Central memory CD4-positive, alpha-beta T cell (primary cell): ENCODE measurements at places on chromosomes 13 and 19.

DNA sequence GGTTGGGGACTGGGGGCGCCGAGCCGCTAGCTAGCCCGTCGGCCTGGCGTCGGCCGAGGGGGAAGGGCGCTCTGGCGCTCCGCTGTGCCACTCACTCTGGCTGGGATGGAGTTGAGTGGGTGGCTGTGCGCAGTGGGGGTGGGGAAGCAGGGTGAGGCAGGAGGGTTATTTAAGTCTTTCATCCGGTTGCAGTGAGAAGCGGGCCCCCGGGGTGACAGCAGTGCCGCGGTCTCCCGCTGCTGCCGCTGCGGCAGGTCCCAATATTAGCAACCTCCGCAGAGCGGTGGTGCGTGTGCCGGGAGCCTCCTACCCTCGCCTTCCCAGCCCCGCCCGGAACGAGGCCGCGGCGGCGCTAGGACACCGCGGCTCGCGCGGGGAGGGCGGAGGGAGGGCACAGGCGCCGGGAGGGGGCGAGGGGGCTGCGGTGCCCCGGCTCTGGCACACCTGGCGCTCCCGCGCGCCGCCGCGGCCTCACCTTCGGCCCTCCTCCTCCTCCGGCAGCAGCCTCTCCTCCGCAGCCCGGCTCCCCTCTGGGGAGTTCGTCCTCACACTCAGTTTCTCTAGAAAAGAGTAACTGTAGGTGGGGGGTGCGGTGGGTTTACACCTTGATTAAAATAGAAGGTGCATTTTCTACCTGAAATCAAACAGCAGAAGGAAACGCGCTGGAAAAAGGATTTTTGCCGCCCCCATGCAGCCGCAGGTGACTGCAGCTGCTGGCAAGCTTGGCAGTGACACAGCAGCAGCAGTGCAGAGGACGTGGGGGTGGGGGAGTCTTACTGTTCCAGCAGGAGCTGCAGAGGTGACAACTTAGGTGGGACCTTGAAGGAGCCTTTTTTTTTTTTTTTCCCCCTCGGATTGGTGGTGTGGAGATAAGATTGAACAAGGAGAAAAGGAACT, 4.5 kb downstream of the FGF9 start:
- peak; percentile 40 for DNase-seq

DNA sequence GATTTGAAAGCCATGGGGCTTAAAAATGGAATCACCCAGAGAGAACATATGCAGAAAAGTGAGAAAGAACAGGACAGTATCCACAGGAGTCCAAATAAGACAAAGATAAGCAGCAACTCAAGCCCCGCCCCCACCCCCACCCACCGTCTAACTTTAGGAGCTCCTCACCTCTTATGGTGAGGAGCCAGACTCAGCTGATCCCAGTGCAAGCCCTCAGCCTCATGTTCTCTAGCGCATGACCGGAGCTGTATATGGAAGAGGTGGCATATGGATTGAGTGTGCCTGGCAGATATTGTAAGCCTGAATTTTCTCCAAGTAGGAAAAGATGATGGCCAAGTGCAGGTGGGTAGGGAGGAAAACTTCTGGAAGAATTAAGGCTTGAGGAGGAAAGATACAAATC, 36.4 kb upstream of the DCT start:
- no peak for DNase-seq

- no peak for DNase-seq
Measured at GRCh38 chr13:27194209-27194608, 22.6 kb upstream of the USP12 start.

- no peak for DNase-seq
Measured at GRCh38 chr19:20325151-20325550, 158.1 kb downstream of the ZNF486 start.

DNA sequence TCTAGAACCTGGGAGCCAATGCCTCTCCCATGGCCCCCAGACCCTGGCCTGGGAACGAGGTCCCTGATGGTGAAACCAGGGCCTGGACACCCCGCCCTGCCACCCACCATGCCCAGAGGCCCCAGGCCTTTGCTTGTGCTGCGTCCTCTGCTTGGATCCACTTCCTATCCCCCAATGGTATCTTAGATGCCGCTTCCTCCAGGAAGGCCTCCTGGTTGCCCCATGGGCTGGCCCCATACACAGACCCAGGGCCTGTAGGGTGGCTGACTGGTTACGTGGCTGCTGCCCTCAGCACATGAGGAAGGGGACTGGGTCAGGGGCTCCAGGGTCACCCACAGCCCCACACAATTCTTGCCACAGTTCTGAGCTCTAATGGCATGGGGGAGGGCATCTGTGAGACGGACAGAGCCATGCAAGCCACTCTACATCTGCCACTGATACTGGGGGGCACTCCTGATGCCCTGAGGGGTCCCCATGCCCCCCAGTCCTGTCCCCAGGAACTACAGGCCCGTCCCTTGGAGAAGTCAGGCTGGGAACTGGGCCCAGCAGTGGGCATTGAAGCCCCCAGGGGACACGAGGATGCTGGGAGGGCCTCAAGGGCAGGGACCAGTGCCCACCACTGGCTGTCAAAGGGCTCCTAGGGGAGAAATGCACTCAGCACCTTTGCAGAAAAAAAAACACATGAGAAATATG, 5.0 kb downstream of the RPL36 start:
- DNase-seq = no peak

- DNase-seq = peak; percentile 8
Measured at GRCh38 chr19:56942756-56943155, 102.2 kb upstream of the PEG3 start.

GRCh38 chr13:111288276-111288675, 32.2 kb upstream of the TEX29 start:
- DNase-seq = no peak

GRCh38 chr19:34662919-34663318, 14.0 kb downstream of the SCGB2B2 start:
- peak; percentile 54 for DNase-seq

GRCh38 chr19:54325194-54325621, 12.2 kb upstream of the LILRA5 start:
- DNase-seq = peak; percentile 60

GRCh38 chr13:108268466-108269112, 929 bp upstream of the TNFSF13B start:
- no peak for DNase-seq

DNA sequence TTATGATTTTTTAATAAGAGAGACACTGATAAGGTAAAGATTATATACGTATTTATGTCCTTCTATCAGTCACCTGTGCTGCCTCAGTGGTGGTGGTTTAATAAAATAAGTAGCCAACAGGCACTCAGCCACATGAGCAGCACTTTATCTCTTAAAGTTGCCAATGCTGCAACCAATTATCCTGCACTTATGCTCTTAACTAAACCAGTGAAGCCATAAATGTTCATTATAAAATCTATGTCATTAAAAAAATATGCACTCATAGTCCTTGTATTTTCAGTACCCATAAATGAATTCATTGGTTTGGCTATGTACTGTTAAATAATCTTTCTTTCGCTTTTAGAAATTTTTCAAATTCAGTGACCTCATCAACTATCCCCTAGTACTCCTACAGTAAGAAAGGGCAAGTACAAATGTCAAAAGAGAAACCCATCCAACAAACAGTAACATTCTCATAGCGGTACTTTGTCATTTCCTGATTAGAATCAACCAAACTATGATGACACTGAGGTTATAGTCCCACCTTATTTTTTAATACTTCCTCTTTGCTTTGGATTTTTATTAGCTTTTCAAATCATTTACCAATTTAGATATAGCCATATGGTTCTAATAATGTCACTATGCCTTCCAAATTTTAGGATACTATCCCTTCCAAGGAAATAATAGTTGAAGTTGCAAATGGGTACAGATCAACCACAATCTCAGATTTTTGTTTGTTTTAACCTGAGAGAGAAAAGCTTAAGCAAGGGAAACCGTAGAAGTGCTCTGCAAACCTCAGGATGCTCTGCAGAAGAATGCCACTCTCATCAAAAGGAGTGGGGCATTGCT, 190.9 kb downstream of the KLF12 start:
- DNase-seq = peak; percentile 55

- peak; percentile 50 for DNase-seq
Measured at GRCh38 chr19:35509861-35510625, 3.4 kb downstream of the DMKN start.

- DNase-seq = no peak
Measured at GRCh38 chr19:16615808-16616207, 12.2 kb downstream of the MED26 start.

DNA sequence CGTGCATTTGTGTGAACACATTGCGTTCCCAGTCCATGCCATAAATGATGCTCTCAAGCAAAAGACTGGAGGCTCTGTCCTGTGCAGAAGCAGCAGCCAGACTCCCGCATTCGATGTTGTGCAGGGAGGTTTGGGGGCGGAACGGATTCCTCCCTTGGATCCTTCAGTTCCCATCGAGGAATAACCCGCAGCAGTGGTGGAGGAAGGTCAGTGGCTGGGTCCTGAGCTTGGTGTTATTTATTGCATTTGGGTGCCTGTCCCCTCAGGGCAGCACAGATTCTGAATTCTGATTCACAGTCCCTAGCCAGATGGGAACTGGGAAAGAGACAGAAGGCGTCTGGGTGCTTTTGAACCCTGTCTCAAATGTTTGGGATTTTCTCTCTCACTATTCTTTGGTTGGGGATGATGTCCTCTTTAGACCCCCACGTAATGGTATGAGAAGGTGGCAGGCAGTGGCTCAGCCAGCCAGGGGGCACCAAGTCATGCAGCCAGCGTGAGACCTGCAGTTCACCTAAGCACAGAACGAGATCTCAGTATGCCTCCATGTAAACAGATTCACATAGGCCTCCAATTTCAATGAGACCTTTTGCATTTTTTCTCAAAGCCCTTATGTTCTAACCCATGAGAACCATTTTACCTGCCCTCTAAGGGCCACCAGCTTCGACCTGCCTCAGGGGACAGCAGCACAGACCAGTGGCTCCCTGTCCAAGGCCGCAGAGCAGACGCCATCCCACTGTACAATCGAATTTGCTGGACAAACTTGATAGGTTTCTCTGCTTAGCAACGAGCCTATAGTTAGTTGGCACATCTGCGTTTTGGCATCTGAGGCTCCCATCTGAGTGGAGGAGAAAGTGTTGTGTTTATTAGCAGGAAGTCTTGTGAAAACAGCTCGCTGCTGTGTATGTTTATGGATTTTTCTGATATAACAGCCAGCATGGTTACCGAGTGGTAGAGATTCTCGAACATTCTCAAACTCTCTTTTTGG, 17.8 kb downstream of the KCTD15 start:
- DNase-seq = no peak

GRCh38 chr13:99307648-99308339, 595 bp upstream of the GPR183 start:
- no peak for DNase-seq

- DNase-seq = no peak
Measured at GRCh38 chr19:35253316-35254286, 4.8 kb downstream of the LSR start.

- DNase-seq = no peak
Measured at GRCh38 chr19:49120868-49121267, 1.5 kb downstream of the PPFIA3 start.

DNA sequence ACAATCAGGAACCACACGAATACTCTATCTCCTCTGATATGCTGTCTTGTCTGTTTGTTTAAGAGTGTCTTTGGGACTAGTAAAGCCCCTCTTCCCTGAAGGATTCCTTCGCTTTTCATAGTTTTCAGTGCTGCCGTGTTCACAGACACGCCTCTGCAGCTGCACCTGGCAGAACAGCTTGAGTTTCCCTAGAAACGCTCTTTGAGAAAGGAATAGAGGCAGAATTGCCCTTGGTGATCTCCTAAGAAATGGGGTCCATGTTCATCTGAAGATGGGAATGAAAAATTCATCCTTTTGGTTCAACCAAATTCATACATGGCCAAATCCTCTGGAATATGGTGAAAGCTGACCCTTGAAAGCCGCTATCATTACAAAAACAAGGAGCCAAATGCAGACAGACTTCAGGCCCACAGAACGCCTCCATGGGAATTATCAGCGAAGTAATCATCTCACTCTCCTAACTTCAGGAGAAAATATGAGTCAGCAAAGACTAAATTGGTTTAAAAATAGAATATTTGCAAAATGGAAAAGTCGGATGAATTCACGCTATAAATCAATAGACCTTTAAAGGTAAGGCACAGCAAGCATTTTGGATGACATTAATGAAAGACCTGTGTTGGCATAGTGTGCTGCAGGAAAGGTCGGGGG, 5.5 kb downstream of the SACS start:
- no peak for DNase-seq

DNA sequence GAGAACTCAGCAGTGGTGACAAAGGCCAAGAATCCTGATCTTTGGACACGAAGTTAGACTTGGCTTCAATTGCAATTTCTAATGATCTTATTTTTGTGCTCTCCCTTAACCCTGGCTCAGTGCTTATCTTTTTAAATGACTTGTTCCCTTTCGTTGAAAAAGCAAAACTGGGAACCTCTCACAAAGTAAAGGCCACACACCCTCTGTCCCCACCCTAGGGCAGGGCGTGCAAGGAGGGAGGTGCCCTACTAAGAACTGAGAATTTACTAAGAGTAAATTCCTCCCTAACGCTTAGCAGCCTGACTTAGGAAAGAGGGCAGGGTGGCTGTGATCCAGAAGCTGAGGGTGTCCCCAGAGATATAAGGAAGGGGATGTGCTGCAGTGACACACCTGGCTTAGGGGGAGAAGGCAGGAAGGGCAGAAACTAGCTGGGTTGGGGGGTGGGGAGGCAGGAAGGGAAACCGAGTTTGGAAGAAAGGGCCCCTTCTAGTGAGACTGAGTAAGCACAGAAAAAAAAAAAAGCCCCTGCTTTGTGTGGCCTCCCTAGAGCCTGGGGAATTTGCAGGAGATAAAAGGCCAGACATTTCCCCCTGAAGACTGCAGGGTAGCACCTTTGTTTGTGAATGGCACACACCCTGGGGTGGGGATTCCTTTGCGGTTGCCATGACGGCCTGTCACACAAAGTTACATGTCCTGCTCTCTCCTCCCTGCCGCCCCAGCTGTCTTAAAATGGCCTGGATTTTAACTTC, 435.1 kb downstream of the EFNB2 start:
- DNase-seq = no peak

- peak; percentile 88 for DNase-seq
Measured at GRCh38 chr19:38851622-38852230, 1.9 kb upstream of the HNRNPL start.

DNA sequence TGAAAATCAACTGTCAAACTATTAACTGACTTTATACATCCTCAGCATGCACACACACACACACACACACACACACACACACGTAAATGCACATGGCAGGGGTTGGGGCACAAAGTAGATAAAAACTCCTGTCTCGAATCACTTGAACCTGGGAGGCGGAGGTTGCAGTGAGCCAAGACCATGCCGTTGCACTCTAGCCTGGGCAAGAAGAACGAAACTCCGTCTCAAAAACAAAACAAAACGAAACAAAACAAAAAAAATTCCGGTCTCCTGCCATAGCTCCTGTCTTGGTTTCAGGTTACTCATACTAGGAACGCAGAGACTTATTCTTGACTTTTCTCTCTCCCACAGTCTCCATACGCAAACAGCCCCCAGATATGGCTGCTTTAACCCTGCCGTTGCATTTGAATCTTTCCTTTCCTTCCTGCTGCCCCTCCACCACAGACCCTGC, 148.9 kb downstream of the SHISA2 start:
- peak; percentile 27 for DNase-seq
